ENCODE measurements at places on chromosomes 13 and 19.

GRCh38 chr13:95146486-95146885, 154.8 kb downstream of the ABCC4 start:
- DNase-seq, result no peak

- no peak for DNase-seq
These were observed 127.5 kb downstream of the RFC3 start for GRCh38 chr13:33945477-33945876.

DNA sequence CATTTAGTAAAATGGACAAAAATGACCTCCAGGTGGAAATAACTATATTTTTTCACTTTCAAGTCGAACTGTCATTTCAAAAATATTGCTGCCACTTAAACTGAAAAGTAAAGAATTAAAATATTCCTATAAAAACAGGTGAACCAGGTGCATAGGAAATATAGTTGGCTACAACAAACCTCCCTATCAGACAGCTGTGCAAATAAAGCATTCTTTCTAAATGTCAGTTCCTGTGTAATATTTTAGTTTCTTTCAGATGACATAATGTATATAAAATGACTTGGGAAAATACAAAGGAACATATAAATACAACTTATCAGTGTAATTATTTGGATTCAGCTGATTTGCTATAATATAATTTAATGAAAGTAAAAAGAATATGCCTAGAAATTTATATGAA, 403.5 kb upstream of the GPC6 start:
- no peak for DNase-seq

GRCh38 chr13:98801626-98802418, 49.4 kb upstream of the SLC15A1 start:
- DNase-seq, result no peak

DNA sequence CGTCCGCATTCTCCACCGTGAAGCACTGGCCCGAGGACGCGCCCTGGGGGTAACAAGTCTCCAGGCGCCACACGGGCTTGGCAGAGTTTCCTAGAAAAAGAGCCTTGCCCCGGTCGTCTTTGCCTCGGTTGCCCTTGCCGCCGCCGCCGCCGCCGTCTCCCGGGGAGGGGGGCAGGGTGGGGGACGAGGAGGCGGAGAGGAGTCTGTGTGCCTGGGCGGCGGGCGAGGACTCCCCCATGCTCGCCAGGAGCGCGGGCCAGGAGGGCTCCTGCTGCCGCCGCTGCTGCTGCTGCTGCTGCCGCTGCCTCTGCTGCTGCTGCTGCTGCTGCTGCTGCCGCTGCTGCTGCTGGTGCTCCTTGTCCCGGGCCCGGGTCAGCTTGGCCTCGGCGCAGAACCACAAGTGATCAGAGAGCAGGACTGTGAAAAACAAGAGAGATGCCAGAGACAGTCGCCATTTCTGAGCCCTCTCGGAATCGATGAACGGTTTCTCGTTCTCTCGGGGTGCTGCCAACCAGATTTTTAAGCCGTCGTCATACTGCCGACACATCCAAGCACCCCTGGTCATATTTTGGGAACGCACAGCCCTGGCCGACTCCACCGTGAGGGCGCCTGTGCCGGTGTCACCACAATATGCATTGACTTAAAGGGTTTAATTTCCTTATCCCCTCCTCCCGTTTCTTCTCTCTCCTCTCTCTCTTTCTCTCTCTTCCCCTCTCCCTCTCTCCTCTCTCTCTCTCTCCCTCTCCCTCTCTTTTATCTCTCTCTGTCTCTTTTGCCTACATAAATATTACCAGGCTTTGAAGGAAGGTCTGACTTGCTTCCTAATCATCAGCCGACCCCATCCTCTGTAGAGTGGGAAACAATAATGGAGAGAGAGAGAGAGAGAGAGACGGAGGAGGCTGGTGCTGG, 349.1 kb downstream of the LIG4 start:
- no peak for DNase-seq

DNA sequence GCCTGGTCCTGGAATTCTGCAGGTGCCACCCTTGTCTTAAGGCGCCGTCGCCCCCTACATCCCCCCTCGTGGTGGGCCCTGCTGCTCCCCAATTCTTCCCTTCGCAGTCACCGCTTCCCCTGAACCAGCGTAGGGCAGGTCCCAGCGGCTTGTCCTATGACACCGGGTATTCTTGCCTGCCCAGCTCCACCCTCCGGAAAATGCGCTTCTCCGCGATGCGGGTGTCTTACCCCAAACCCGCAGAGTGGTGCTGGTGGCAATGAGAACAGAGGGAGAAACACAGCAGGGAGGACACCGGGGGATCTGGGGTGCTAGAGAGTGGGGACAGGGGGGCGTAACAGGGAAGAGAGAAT, 9.0 kb downstream of the ZNF808 start:
- DNase-seq, result no peak

GRCh38 chr13:40251343-40252032, 415.0 kb downstream of the FOXO1 start:
- DNase-seq, result no peak

DNA sequence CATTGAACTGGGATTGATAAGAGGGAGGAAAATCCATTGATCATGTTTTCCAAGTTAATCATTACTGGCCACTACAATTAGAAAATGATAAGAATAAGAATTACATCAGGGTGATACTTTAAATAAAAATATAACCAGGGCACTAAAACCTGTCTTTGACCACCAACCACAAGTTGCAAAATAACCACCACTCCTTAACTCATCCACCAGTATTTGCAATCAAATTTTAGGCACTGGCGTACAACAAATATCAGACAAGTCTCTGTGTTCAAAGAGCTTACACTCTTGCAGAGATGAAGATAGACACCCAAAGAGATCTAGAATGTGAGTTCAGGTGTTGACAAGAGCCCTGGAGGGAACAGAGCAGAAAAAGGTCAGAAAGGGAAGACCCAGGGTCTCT, 514 bp downstream of the CEACAM3 start:
- DNase-seq, result no peak

GRCh38 chr19:11887234-11887610, 360 bp upstream of the ZNF69 start:
- DNase-seq, result no peak

- no peak for DNase-seq
These were observed 4.2 kb downstream of the ATP8B3 start for GRCh38 chr19:1807695-1808394.

DNA sequence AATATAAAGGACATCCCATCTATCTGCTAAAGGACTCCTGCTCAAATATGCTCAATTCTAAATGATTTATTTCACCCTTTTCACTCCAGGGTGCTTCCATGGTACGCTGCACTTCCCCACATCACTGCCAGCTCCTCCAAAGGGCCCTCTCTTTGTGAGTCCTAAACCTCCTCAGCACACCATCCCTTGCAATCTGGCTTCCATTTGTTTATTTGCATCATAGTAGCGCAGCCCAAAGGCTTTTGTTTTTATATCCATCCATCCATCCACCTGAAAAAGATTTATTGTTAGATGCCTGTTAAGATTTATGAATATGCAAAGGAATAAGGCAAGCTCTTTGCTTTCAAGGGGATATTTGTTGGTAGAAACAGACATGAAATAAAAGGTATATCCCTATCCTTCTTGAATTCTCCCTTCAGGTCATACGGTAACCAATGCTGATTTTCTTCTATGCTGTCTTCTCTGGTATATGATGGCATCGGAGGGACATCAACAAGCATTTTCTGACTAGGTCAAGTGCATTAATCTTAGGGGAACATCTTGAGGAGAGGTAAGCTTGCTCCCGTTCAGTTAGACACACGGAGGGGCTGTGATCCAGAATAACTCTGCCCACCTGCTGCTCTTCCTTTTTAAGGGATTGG, 397.6 kb downstream of the LIG4 start:
- DNase-seq, result no peak

DNA sequence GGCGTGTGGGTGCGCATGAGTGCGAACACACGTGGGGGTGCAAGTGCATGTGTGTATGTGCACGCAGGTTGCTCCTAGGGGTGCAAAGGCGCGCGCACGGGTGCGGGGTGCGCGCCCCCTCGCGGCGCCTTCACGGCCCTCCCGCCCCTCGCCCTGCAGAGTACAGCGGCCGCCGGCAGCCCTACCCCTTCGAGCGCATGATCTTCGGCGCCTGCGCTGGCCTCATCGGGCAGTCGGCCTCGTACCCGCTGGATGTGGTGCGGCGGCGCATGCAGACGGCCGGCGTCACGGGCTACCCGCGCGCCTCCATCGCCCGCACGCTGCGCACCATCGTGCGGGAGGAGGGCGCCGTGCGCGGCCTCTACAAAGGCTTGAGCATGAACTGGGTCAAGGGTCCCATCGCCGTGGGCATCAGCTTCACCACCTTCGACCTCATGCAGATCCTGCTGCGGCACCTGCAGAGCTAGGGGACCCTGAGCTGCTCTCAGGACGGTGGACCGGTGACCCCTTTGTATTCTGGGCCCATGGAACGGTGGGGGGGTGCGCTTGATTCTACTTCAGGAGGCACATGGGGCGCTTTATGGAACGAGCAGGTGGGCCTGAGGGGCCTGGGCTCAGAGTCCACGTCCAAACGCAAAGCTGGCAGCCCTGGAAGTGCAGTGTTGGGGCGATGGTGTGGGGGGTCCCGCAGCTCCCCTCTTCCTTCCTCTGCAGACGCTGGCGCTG, 27.7 kb downstream of the TMEM161A start:
- DNase-seq, result no peak

- DNase-seq, result no peak
These were observed 1.6 kb downstream of the FTL start for GRCh38 chr19:48966541-48967345.

GRCh38 chr13:106151056-106151699, 384.3 kb downstream of the EFNB2 start:
- peak; percentile 39 for DNase-seq

GRCh38 chr13:105202354-105202753, 1333.1 kb downstream of the EFNB2 start:
- DNase-seq, result peak; percentile 18

- DNase-seq, result no peak
These were observed 73.9 kb upstream of the SLC10A2 start for GRCh38 chr13:103140001-103140671.

Measured in smooth muscle cell of the brain vasculature (primary cell).